ENCODE measurements at places on chromosomes 1 and 21.
A peak's percentile ranks its signal among the peaks of the same experiment; 100 is the strongest.

- DNase-seq = peak; percentile 70
Measured at GRCh38 chr1:205588636-205589035, 43.2 kb downstream of the ELK4 start.

DNA sequence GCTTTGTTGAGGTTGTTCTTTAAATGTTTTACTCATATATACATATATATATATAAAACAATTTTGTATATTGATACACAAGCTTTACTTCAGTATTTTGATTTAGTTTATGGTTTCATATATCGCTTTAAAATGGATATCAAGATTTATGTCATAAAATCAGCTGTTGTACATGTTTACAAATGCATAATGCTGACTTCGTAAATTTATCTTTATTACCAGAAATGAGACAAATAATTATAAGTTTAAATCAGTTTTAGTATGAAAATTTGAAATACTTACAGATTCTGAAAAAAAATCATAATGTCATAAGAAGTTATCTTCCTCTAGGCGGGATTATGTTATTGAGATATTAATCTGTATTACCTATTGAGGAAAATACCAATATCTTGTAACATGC, 6.9 kb downstream of the STXBP3 start:
- DNase-seq = no peak

GRCh38 chr1:230048922-230049321, 18.1 kb upstream of the GALNT2 start:
- no peak for DNase-seq

DNA sequence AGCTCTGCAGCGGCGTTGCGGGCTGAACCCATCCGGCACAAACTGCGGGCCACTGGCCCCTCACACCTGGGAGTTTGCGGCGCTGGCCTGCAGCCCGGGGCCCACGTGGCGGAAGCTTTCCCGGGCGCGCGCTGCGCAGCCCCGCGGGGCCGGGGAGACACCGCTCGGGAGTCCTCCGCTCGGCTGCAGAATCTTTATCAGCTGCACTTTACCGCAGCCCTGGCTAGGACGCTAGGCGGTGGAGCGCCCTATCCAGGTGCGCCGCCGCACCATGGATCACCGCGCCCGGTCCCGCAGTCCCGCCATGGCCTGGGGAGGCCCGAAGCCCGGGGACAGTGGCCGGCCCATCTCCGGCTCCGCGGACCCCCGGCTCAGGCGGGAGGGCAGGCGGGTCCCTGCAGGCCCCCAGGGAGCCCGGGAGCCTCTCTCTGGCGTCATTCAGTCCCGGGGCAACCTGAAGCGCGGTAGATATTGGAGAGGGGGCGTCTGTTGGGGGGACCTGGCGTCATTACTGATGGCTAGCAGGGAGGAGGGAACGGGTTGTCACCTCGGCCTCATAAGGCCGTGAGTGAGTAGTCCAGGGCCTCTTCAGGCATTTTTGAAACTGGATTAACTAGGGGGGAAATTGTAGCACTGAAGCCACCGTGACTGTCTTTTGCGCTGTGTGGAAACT, 5.7 kb upstream of the OLIG2 start:
- DNase-seq = no peak

GRCh38 chr1:75188892-75189291, 54.7 kb downstream of the LHX8 start:
- no peak for DNase-seq
